8988T (cell line): ENCODE measurements at places on chromosomes 2 and 18.

GRCh38 chr2:96138179-96139145 is at the start of gene ASTL:
Gene ASTL (minus strand): TSS chr2:96138502. CDS start chr2:96138436, 66 bp downstream.
- DNase-seq, result peak; percentile 90

DNA sequence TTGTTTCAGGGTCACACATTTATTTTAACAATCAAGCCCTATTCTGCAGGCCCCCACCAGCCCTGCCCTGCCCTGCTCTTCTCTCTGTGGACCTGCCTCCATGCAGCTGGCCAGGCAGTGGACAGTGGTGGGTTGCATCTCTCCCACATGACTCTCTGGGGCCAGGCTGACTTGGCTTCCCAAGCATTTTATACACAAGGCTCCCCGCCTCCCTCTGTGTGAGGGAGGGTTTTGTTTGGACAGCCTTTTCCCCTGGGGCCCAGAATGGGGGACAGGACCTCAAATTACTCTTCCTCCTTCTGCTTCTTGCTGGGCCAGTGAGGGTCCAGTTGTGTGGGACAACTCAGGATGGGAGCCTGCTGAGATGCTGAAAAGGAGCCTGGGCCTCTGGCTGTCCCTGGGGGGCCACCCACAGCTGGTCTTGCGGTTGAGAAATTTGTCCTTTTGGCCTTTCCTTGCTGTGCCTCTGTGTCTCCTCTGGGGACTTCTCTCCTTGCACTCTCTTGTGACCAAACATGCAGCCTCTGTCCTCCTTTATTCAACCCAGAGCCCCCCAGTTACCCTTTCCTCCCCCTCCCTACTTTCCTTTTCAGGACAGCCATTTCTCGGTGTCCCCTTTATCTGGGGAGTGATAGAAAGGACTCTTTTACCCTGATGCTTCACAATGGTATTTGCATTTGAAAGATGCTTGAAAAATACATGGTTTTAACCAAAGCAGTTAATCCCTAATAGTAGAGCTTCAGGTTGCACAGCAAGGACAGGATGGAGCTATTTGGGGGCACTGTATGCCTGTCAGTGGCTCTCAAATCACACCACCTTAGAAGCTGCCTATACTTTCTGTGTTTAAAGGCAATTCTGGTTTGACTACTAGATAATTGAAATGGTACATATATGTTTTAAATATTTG is 151.1 kb downstream of the FHOD3 start:
- DNase-seq, result no peak

DNA sequence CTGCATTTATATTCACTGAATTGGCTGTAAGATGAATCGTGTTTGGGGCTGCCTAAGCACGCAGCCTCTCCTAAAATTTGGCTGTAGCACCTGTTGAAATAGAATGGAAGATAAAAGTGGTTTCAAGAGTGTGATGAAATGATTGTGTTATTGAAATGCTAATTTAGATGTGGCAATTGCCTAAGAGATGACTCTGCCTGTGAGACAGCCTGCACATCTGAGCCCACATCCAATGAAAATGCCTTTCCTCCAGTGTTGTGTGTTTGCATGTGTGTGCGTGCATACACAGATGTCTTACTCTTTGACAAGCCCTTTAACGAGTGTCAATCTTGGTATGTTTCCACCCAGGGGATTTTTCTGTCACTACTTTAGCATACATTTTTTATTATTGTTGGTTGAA is 346.9 kb downstream of the MEIS1 start:
- DNase-seq, result no peak

- DNase-seq, result peak; percentile 43
These were observed at the start of gene LRP2 for GRCh38 chr2:169362118-169362893. Gene LRP2 (minus strand): TSS chr2:169362534. CDS start chr2:169362399, 135 bp downstream.
